ENCODE measurements at places on chromosomes 3 and 15. TPM values are rescaled to one million over a fixed set of nuclear protein-coding genes. Genes with fewer than 3 reads are reported as not detected.

The GOLGA8K gene
- 0.31 TPM for total RNA-seq

The KLHL6 gene
- 1.9 TPM for total RNA-seq

The NEO1 gene
- 61.7 TPM for total RNA-seq

The NRROS gene
- total RNA-seq: 8.8 TPM

The CFAP91 gene
- 3.6 TPM for total RNA-seq
